Caki2 (cell line): ENCODE measurements at places on chromosomes 16 and 17. TPM values are rescaled to one million over a fixed set of nuclear protein-coding genes. Genes with fewer than 3 reads are reported as not detected.

The ANKRD11 gene
- total RNA-seq: 48.0 and 56.3 TPM in 2 replicates

The LCMT1 gene
- total RNA-seq: 45.4 and 48.0 TPM in 2 replicates

The MPP3 gene
- total RNA-seq: 10.0 and 11.6 TPM in 2 replicates

The DLX3 gene
- total RNA-seq: not detected in 2 replicates

The LGALS9 gene
- 14.0 TPM in 1 of 2 replicates, not detected in the other for total RNA-seq

The SHISA6 gene
- not detected in 2 replicates for total RNA-seq

The SULT1A1 gene
- 232 and 257 TPM in 2 replicates for total RNA-seq

DNA sequence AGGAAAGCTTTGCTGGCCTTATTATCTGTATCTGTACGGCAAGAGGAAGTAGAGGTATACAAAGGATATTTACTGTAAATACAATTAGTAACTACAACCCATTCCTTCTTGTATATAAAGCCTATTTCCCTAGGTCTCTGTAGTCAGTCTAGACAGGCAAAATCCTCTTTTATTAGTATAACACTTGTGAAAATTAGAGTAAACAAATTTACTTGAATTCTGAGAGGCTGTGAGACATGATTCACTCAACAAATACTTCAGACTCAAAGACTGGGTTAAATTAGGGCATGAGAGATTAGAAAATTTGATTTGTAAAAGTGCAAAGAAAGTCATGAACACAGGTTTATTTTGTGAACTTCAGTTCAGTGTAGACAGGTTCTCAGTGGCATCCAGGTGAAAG lies 30.9 kb upstream of the CDH8 start:
- no peak for DNase-seq

GRCh38 chr16:79523971-79524370 lies 76.6 kb downstream of the MAF start:
- DNase-seq: no peak

DNA sequence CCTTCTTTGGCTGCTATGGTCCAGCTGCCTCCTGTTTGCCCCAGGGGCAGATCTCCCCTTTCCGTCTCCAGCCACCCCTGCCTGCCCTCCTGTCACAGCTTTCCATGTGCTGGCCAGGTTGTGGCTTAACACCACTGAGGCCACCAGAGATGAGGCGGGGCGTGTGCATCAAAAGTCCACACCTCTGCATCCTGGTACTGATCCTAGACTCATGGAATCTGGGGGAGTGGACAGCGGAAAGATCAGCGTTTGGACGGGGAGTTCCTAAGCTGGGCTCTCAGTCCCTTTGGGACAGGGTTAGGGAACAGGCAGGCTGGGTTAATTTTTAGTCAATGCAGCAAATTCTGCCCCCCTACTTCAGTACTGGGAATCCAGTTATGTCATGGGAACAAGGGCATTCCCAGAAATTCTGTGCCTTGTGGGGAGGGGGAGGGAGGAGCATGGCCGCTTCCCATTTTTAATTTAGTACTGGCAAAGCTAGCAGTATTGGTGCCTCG lies 3.9 kb downstream of the IGFBP4 start:
- DNase-seq: no peak

GRCh38 chr17:70499067-70499786 lies 329.9 kb downstream of the KCNJ2 start:
- no peak for DNase-seq

- no peak for DNase-seq
These were observed 12.8 kb downstream of the PECAM1 start for GRCh38 chr17:64377769-64378282.

- DNase-seq: no peak
These were observed 204.2 kb downstream of the NTN1 start for GRCh38 chr17:9225305-9226101.

- peak; percentile 49 for DNase-seq
These were observed 125.3 kb downstream of the ANKRD11 start for GRCh38 chr16:89365044-89365467.

DNA sequence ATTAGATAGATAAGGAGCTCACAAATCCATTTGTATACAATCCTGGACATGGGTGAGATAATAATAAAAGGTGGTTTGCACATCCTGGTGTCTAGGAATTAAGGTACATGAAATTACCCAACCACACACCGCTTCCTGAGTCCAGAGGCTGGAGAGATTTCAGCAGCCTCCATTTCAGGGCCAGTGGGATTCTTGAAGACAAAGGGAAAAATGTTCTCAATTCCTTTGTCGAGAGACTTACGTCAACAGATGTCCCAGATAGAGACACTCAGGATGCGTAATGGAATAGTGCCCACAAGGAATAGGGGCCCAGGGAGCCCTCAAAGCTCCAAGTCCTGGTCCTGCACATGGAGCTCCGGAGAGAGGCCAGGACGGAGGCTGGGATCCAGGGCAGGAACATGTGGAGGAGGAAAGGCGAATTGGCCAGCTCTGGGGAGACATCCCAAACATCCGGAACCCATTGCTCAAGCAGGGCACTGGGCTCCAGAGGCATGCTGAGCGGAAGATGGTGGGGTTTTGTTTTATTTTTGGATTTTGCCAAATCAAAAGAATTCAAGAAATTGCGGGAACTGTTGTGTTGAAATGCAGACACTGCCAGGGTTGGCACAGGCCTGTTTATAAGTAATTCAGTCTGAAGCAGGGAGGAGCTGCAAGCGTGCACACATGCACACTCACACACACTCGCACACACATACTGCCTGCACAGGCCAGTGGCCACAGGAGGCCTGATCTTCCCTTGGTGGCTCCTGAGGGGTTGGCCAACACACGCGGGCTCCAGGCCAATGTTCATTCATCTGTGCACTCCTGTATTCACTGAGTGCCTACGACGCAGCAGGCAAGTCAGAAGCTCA lies 97.2 kb downstream of the NOG start:
- peak; percentile 70 for DNase-seq

- no peak for DNase-seq
These were observed 1.4 kb downstream of the TMEM97 start for GRCh38 chr17:28320215-28321061.

- peak; percentile 16 for DNase-seq
These were observed 201.8 kb downstream of the SLC39A11 start for GRCh38 chr17:72890711-72891110.

- no peak for DNase-seq
These were observed 972.9 kb upstream of the SOX9 start for GRCh38 chr17:71147906-71148305.

GRCh38 chr17:56822725-56823124 lies 11.0 kb downstream of the C17orf67 start:
- no peak for DNase-seq

DNA sequence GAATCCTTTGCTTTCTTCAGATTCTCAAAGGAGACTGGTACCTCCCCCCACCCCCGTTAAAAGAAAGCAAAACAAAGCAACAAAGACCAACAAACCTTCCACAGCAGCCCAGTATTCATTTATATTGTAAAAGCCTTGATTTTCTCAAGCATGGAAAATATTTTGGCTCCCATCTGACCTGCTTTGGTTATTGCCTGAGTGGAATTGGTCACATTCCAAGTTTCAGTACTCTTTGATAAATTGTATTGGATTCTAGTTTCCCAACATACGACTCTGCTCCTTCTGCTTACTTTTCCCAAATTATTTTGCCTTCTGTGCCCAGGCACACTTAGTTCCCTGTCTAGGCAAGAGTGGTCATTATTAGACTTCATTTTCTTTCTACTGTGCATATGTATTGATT lies 1.3 kb downstream of the ABCC11 start:
- no peak for DNase-seq
